ENCODE measurements at places on chromosomes 5 and 9. TPM values are rescaled to one million over a fixed set of nuclear protein-coding genes. Genes with fewer than 3 reads are reported as not detected.

The ENTPD2 gene
- total RNA-seq: 2.4 TPM

The GRXCR2 gene
- not detected for total RNA-seq

The CYFIP2 gene
- total RNA-seq: 20.0 TPM

The ZMYND19 gene
- total RNA-seq: 58.3 TPM

The CCDC180 gene
- total RNA-seq: 0.36 TPM

The GCNT1 gene
- total RNA-seq: 2.6 TPM

The FANCC gene
- total RNA-seq: 10.6 TPM

The PLCXD3 gene
- total RNA-seq: 0.19 TPM

The PHF24 gene
- total RNA-seq: 0.39 TPM

The GNG10 gene
- total RNA-seq: 62.7 TPM

The SPATA31C1 gene
- total RNA-seq: not detected

The GABRA6 gene
- not detected for total RNA-seq

The INSL4 gene
- total RNA-seq: 15.8 TPM

The BNIP1 gene
- 15.8 TPM for total RNA-seq

The OR1L1 gene
- not detected for total RNA-seq

The BAAT gene
- 0.23 TPM for total RNA-seq

The INSYN2B gene
- total RNA-seq: 0.27 TPM

The SEC16A gene
- 59.6 TPM for total RNA-seq

The CCL21 gene
- total RNA-seq: not detected

The C5orf52 gene
- total RNA-seq: not detected

The RPL37 gene
- total RNA-seq: 2,645 TPM

The ZNF483 gene
- 0.45 TPM for total RNA-seq

The NAIP gene
- 0.39 TPM for total RNA-seq

The SMC2 gene
- total RNA-seq: 22.6 TPM

The CD180 gene
- not detected for total RNA-seq

The ADAMTS16 gene
- total RNA-seq: 1.4 TPM

The PTPDC1 gene
- total RNA-seq: 4.4 TPM

The LCN1 gene
- not detected for total RNA-seq

The PAEP gene
- 0.45 TPM for total RNA-seq

The PHYKPL gene
- total RNA-seq: 8.8 TPM

The SPINK7 gene
- not detected for total RNA-seq

Measured in A549 treated with Mapracorat at 1 μM for 4 hours (cell line).